ENCODE measurements at places on chromosomes 11 and 22.

DNA sequence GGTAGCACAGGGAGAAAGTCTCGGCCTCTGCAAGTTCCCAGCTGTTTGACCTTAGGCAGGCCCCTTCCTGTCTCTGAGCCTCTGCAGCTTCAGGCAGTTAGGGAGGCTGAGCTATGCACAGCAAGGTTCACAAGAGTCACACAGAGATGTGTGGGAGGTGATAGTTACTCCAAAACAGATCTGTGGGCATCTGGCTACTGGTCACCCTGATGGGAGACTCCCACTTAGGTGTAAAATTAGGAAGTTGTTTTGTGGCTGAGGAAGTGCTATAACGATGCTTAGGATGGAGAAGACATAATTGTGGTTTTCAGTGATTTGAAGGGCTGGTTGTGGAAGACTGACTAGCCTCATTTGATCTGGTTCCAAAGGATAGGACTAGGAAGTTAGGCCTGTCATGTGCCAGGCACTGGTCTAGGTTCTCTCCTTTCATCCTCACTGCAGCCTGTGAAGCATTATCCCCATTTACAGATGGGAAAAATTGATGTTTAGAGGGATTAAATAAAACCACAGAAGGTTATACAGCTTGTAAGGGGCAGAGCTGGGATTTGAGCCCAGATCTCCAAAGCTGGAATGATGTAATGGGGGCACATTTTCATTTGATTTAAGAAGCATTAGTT lies 13.5 kb downstream of the ACO2 start:
- no peak for DNase-seq

DNA sequence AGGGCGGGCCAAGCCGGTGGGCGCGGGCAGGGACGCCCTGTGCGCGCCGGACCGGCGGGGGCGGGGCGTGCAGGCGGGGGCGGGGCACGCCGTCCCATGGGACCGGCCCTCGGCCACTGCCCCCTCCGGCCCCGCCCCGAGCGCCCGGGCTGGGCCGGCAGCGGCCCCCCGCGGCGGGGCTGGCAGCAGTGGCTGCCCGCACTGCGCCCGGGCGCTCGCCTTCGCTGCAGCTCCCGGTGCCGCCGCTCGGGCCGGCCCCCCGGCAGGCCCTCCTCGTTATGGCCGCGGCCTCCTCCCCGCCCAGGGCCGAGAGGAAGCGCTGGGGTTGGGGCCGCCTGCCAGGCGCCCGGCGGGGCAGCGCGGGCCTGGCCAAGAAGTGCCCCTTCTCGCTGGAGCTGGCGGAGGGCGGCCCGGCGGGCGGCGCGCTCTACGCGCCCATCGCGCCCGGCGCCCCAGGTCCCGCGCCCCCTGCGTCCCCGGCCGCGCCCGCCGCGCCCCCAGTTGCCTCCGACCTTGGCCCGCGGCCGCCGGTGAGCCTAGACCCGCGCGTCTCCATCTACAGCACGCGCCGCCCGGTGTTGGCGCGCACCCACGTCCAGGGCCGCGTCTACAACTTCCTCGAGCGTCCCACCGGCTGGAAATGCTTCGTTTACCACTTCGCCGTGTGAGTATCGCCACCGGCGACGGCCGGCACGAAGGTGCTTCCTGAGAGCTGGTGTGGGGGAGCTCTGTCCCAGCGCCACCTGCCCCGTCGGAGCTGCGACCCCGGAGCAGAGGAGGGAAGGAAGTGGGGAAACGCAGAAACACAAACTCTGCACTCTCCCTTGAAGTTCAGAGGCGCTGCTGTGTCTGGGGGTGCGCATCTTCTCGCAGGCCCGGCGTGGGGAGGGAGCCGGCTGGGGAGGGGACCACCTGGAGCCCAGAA lies at the start of gene KCNQ1:
TSS of gene KCNQ1 (plus strand) at position 188 of the 925 bp plus-strand sequence. CDS start at position 279, 91 bp downstream.
- DNase-seq, result no peak

DNA sequence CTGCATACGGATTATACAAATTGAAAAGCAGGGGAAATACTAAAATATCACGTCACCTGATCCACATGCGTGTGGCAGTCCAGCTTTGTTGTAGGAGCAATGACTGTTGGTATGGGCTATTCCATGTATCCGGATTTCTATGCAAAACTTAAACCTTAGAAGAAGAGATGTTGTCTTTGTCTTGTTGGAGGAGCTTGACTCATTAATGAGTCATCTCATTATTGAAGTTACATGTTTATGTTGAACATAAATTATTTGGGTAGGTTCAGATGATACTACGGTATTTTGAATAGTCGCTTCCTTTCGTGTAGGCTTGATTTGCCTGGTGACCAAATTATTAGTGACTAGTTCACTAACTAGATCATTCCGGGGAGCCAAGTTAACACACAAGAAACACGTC lies 806 bp upstream of the SAAL1 start:
- no peak for DNase-seq

GRCh38 chr22:47380692-47381091 lies 618.2 kb downstream of the TBC1D22A start:
- DNase-seq, result no peak

- DNase-seq, result no peak
Measured at GRCh38 chr11:1201395-1202153, 21.3 kb upstream of the MUC5B start.

DNA sequence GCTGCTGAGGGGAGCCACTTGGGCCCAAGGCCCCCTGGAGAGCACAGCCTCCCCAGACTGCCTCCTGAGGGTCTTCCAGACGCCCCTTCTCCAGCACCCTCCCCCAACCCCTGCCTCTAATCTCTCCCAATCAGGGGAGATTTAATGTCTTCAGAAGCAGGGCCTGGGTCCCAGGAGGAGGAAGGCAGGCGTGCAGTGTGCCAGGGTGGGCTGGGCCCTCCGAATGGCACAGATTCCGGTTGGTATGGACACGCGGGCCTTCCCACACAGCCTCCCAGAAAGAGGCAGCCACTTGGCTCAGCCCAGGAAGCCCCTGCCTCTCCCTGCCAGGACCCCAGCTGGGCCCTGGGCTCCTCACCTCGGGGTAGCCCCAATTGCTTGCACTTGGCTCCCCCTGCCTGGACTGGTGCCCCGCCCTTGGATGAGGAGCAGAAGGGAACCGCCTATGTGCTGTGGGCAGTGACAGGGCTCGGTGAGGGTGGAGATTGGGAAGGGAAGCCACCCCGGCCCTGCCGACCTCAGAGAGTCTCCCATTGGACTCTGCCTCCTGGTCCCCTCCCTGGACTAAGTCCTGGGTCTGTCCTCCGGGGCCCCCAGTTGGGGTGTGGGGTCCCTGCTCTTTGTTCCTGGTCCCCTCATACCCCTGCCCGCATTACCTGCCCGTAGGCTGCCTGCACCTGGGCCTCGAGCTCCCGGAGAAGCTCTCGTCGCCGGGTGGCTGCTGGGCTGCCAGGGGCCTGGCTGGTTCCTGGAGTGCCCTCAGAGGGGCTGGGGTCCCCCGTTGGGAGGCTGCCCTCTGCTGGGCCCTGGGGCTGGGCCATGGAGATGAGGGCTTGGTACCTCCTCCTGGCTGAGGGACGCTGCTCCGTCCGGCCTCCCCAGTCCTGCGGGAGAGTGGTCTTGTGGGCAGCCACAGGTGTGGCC lies 572 bp upstream of the CABP2 start:
- DNase-seq, result no peak

- no peak for DNase-seq
Measured at GRCh38 chr11:65321076-65321475, 6.4 kb downstream of the CDC42EP2 start.

DNA sequence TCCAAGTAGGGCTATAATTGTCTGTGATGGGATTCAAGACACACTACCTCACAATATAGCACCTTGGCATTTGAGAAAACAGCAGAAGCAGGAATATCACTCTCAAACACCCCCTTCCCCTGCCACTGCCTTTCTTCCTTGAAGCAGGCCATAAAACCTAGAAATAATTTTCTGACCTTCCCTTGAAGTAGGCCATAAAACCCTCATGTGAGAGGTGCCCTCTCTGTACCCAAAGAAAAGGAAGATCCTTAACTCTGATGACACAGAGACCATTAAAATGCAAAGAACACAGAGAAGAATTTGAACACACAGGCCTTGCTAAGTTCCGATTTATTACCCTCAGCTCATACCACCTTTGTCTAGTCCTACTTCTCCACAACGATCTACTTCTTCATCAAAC lies 631.7 kb upstream of the CADM1 start:
- DNase-seq, result no peak

DNA sequence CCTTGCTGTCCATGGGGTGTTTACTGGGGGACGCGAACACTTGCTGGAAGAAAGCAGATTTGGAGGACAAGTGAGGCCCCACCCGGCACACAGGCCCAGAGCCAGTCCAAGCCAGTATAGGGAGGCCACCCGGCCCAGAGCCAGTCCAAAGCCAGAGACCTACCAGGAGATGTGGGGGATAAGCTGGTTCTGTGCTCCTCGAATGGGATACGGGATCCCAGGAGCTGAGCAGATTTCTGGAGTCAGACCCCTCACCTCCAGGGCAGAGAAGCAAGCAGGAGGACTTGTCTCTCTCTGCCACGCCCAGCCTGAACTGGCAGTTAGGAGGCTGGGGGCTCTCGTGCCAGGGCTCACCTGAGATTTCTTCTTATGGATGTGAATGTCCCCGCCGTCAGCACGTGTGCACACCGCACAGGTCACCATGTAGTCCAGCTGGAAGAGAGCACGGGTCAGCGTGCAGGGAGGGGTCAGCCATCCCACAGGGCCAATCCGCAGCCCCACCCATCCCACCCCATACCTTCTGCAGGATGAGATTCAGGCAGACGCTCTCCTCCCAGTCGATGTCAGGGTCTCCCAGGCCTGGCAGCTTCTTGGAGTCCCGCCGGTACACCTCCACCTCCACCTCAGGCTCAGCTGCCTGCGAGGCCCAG lies 35.3 kb downstream of the KIAA0930 start:
- no peak for DNase-seq

GRCh38 chr22:43897751-43898261 lies 6.0 kb upstream of the PNPLA5 start:
- no peak for DNase-seq

DNA sequence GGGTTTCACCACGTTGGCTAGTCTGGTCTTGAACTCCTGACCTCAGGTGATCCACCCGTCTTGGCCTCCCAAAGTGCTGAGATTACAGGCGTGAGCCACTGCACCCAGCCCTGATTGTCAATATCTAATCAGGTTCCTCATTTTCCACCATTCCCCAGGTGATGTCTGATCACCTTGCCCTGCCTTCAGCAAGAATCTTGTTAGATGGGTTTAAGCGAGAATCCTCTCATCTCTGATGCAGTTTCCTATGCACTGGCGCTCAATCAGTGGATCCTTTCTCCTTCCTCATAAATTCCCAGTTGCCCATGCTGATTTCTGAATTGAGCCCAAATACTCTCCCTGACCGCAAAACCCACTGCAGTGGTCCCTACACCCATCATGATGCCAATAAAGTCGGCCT lies 664 bp upstream of the ZC3H7B start:
- no peak for DNase-seq

DNA sequence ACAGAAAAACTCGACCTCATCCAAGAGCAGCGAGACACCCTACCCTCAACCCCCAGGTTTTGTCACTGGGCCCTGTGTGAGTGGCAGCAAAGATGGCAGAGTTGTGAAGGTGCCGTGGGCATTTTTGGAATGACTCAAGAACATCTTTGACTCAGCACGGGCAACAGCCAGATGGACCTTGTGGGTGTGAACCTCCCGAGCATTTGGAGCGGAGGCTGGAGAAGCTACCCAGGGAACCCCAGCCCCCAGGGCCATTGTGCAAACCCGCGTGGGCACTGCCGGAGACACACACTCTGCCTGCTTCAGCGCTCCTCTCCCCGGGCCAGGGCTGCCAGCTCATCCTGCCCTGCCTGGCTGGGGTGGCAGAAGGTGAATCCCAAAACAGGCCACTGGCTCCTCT lies 66.1 kb downstream of the PANX1 start:
- no peak for DNase-seq

DNA sequence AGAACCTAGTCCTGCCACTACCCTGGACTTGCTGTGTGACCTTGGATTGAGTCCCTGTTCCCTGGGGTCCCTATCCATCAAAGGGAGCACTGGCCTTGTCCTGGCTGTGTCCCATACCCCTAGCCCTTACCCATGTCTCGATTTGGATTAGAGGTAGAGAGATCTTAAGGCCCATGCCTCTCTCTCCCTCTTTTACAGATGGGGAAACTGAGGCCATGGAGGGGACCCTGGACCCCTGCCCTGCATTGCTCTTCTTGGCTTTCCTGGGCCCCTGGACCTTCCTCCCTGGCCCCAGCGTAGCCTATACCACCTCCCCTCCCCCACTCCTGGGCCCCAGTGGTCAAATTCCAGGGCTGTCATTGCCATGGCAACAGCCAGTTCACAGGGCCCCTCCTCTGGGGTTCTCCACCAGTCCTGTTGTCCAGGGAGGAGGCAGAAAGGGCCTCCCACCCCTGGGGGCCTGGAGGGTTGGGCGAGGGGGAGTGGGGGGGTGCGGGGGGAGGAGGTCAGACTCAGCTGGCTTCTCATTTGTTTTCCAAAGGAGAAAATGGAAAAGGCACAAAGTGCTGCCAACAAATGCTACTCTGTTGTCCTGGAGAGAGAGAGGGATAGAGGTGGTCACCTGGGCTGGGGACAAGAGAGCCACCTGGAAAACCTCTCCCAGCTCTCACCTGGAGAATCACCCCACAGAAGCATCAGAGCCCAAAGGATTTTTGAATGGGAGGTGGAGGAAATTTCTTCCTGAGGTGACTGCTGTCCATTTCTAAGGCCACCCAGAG lies 23.3 kb downstream of the ARHGEF17 start:
- DNase-seq, result no peak

GRCh38 chr11:76159983-76160661 lies 46.2 kb downstream of the WNT11 start:
- DNase-seq, result no peak

- no peak for DNase-seq
Measured at GRCh38 chr11:28528217-28528616, 420.0 kb downstream of the METTL15 start.

DNA sequence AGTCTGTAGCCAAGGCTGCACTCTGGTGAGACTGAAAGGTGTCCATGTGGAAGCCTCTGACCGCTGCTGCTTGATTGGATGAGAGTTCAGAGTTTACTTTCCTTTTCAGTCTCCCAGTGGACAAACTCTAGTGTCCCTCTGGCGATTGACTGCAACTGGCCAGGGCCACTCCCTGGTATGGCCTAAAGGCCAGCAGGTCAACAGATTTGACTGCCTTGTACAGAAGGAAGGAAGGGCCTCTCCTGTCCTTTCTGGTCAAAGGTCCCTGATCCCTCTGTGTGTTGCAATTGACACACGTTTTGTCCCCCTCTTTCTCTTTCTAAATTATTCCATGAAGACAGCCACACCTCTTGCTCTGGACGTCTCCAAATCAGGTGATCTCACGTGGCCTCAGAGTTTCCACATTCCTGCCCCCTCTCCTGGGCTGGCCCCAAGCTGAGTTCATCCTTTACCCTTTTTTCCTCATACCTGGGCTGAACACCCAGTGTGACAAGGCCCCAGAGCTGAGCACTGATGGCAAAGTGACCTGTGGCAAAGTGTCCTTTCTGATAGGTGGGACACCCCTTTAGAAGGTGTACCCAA lies 18.7 kb upstream of the FBLN1 start:
- DNase-seq, result no peak

DNA sequence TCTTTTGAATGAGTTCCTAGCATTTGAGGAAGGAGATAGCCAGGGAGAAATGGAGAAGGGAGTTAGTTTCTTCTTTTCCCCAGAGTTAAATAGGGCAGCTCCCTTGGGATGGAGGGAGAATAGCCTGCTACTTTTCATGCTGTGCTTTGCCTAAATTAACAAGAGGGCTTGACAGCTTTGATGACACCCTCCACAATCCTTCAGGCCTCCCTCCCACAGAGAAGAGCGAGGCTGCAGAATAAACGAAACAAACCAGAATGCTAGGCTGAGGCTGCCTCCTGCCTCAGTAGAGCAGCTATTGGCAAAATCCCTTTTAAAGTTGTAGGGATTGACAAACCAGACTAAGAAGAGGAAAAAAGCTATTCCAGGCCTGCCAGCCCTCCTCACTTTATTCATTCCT lies 94.6 kb downstream of the C11orf58 start:
- DNase-seq, result no peak

GRCh38 chr22:45096256-45096907 lies 67.3 kb upstream of the NUP50 start:
- DNase-seq, result no peak

Data from brain pericyte (primary cell).